Activated T-helper 1 cell treated with anti-CD3 and anti-CD28 coated beads, Interleukin-2, amount 50 U/mL, for 16 hours (primary cell): ENCODE measurements at places on chromosomes 7 and 10.

GRCh38 chr10:124035928-124036558 lies 57.4 kb downstream of the CHST15 start:
- no peak for DNase-seq

- DNase-seq: no peak
These were observed 29.4 kb upstream of the CLDN3 start for GRCh38 chr7:73799282-73800141.

DNA sequence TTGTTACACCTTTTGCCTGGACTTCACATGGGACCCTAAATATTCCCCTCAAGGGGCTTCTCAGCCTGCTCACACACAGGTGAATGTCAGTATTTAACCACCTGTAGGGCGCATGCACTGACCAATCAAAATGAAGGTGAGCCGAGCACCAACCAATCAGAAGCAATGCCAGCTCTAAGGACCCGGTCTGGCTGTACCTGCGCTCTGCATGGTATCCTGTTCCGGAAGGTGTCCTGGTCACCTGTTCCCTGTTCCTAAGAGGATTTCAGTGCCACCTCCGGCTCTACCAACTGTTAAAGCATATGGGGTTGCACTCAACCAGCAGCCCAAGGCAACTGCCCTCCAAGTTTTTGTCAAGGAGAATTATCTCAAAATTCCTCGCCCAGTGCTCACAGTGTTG lies 18.4 kb upstream of the CALN1 start:
- DNase-seq: no peak

DNA sequence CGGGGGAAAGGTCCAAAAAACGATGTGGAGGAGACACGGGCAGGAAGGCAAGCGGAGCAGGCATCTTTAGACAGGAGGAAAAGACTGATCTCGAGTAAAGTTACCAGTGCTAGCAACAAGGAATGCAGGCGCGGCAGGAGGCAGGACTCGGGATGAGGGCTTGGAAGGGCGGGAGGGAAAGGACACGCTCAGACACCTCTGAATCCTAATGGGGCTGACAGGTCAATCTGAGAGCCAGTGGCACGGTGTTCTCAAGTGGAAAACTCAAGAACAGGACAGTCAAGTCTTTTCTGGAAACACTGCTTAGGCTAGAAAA lies 155.3 kb upstream of the COBL start:
- DNase-seq: no peak

GRCh38 chr7:117862378-117862777 lies 10.9 kb downstream of the CTTNBP2 start:
- no peak for DNase-seq

DNA sequence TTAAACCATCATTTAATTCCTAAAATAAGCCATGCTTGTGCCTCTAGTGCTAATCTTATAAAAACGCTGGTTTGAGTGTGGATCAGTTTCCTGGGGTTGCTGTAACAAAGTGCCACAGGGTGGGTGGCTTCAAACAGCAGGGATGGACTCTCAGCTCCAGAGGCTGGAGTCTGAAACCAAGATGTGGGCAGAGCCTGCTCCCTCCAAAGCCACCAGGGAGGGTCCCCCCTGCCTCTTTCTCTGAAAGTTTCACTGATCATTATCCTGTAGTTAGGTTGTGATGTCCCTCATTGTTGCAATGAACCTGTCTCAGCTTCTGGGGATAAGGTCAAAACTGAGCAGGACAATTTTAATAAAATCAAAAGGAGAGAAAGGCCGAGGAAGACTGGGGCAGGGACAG lies 251.9 kb upstream of the TCERG1L start:
- DNase-seq: no peak

GRCh38 chr10:116926426-116926825 lies 77.1 kb downstream of the ENO4 start:
- no peak for DNase-seq
